HT1080 (cell line): ENCODE measurements at places on chromosomes 2 and 18. TPM values are rescaled to one million over a fixed set of nuclear protein-coding genes. Genes with fewer than 3 reads are reported as not detected.

GRCh38 chr2:144239306-144239705 is 280.6 kb downstream of the ZEB2 start:
- no peak for DNase-seq

- no peak for DNase-seq
Observed at GRCh38 chr2:70830366-70830765, 5.2 kb downstream of the CD207 start.

- DNase-seq: no peak
Observed at GRCh38 chr2:134458473-134458853, 204.6 kb downstream of the MGAT5 start.

DNA sequence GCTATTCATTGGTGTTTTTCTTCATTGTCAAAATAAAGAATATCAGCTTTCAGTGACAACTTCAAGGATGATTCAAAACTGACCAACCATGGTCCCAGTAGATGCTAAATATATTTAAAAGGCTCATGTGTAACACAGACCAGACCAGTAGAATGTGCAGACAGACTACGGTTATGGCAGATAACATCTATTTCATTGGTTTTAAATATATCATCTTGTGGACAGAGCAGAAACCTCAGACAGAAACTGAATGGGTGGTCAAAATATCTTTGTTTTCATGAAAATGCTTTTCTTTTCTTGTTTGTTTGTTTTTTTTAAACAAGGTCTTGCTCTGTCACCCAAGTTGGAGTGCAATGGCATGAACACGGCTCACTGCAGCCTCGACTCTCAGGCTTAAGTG is 107.4 kb upstream of the CREB1 start:
- DNase-seq: no peak

- DNase-seq: no peak
Observed at GRCh38 chr18:76951456-76952247, 129.3 kb downstream of the ZNF236 start.

Gene CD8B2
- total RNA-seq: not detected in 2 replicates
